Stimulated activated CD8-positive, alpha-beta memory T cell treated with anti-CD3 and anti-CD28 coated beads, Interleukin-2, amount 100 ng/mL, for 48 hours (primary cell): ENCODE measurements at places on chromosomes 16 and 17.

GRCh38 chr17:31819578-31819977 lies 39.5 kb downstream of the COPRS start:
- no peak for DNase-seq

GRCh38 chr16:69166221-69166833 lies 20.6 kb upstream of the SNTB2 start:
- DNase-seq: peak; percentile 64

DNA sequence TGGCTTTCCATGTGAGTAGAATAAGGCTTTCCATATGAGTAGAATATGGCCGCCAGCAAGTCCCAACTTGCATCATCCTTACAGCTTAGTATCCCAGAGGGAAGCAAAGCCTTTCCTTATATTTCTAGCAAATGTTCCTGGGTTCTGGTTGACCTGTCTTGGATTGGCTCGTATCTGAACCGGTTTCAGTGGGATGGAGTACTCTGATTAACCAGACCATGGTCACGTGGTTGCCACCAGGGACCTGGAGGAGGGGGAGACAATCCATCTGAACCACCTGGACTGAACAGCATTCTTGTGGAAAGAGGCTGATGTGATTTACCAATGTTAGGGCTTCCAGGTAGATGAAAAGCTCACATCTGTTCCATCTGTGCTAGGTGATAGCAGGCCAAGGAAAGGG lies 89.0 kb downstream of the SHISA6 start:
- no peak for DNase-seq

GRCh38 chr17:9221147-9221921 lies 200.0 kb downstream of the NTN1 start:
- DNase-seq: no peak

GRCh38 chr17:59420901-59421300 lies 89.4 kb downstream of the YPEL2 start:
- DNase-seq: no peak

DNA sequence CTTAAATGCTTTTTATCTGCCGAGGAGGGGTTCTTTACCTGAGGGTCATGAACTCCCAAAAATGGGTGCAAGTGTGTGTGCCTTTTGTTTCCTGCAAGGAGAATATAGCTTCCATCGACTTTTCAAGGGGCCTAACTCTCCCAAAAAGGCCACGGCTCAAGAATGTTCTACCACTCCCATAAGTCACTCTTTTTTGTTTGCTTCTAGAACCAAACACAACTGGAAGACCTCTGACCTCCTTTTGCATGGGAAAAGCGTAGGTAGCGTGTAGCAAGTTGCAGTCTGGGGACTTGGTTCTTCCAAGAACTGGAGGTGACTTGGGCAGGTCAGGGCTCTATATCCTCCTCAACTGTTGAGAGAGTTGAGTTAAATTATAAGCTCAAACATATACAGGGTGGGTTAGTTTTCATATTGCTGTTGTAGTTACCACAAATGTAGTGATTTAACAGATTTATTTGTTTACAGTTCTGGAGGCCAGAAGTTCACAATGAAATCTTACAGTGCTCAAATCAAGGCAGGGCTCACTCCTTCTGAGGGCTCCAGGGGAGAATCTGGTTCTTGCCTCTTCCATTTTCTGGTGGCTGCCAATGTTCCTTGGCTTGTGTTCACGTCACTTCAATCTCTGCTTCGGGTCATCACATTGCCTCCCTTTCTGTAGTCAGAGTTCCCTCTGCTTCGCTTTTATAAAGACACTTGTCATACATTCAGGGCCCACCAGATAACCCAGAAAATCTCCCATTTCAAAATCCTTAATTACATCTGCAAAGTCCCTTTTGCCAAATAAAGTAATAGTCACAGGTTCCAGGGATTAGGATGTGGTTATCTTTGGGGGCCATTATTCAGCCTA lies 1.4 kb downstream of the TMEM97 start:
- no peak for DNase-seq

DNA sequence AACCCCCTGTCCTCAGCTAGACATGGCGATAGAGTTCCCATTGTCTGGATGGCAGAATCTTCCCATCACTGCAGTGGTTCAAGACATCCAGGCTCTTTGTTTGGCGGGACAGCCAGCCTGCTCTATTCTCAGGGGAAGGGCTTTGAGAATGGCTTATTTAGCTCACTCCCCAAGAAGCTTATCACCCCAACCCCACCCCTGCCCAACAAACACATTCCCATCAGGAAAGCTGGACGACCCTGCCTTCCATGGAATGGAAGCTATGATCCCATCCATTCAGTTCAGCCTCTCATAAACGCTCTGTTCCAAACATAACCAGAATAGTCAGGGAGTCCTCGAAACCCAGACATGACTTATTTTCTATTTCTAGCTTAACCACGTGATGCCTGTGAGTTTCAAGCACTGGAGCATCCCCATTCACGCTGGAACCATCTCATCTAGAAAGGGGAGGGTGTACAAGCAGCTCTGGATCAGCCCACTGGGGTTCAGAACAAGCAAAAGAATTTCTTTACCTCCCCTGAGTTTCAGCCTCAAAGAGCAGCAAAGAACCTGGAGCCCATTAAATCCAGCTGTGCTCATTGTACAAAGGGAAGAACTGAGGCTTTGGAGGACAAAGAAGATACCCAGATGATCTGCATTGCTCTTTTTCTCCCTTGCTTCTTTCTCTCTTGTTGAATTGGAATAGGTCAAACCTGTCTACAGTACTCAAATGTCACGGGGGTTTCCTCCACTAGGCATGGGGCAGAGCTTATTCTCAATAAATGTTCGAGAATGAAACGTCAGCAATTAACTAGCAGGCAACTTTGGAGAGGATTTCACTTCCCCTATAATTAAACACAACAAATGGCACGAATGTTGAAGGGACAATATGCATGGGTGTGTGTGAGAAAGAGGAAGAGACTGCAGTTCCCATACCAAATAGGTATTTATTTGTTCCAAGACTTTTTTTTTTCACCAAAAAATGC lies 93.1 kb downstream of the XYLT1 start:
- no peak for DNase-seq

DNA sequence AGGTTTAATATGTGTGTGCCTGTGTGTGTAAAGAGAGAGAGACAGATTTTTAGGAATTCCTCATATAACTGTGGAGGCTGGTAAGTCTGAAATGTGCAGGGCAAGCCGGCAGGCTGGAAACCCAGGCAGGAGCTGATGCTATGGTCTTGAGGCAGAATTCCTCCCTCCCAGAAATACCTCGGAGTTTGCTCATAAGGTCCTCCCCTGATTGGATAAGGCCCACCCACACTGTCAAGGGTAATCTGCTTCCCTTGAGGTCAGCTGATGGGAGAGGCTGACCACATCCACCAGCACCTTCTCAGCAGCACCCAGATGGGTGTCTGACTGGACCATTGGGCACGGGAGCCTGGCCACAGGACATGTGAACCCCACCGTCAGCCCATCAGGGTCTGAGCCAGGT lies 42.4 kb downstream of the C16orf95 start:
- no peak for DNase-seq

DNA sequence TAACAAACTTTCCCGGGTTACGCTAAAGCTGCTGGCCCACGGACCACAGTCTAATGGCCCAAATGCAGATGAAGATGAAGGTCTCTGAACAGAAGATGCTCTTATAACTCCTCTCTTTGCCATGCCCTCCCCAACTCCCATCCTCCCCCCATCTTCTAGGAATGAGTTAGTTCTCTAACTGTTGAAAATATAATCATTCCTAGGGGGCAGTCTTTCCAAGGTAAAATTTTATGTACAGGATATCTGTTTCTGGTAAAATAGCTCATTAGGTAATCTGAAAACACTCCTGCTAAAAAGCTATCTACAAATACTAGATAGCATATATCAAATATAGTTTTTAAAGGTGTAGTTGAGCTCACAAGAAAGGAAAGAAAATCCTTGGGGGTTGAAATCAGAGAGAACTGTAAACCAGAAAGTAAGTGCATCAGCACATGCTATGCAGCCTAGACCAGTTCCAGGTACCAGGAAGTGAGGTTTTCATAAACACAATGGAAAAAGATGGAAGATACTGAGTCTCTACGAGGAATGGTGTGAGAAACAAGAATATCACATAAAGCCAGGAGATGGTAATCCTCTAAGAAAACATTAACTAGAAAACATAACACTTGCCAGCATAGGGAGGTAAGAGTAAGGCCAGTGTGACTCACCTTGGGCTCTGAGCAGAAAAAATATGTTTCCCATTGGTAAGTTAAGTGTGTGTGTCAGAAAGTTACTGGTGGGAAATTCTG lies 38.1 kb downstream of the CMC2 start:
- no peak for DNase-seq

- DNase-seq: no peak
Observed at GRCh38 chr16:4968879-4969483, 10.9 kb downstream of the SEC14L5 start.

- DNase-seq: no peak
Observed at GRCh38 chr16:17159617-17160016, 311.1 kb downstream of the XYLT1 start.

DNA sequence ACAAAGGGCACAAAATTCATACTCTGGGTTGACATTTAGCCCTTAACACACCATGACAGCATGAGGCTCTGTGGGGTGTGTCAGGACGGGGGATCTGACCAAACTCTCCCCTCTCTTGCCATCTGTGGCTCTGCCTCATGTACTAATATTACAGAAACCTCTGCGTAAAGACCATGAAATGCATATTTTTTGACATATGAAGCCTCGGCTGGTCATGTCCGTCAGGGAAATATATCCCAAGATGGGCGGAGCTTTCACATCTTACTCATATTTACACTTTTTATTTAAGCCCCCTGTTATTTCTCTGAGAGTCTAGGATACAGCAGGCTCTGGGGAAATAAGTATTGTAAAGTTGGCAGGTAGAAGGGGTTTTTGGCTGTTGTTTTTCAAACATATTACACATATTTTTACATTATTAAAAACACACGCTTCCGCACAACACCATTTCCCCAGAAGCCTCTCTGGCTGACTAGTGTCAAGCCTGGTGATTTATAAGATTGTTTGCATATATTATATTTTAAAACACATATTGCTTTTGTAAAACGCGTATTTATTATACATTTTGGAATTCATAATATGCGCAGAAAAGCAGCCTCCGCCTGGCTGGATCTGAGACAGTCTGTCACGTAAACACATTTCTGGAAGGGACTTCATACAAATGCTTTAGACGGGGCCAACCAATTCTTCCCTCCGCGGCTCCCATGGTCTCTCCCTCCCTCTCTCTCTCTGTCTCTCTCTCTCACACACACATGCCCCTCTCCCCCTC lies 237.7 kb upstream of the ZFHX3 start:
- DNase-seq: no peak

DNA sequence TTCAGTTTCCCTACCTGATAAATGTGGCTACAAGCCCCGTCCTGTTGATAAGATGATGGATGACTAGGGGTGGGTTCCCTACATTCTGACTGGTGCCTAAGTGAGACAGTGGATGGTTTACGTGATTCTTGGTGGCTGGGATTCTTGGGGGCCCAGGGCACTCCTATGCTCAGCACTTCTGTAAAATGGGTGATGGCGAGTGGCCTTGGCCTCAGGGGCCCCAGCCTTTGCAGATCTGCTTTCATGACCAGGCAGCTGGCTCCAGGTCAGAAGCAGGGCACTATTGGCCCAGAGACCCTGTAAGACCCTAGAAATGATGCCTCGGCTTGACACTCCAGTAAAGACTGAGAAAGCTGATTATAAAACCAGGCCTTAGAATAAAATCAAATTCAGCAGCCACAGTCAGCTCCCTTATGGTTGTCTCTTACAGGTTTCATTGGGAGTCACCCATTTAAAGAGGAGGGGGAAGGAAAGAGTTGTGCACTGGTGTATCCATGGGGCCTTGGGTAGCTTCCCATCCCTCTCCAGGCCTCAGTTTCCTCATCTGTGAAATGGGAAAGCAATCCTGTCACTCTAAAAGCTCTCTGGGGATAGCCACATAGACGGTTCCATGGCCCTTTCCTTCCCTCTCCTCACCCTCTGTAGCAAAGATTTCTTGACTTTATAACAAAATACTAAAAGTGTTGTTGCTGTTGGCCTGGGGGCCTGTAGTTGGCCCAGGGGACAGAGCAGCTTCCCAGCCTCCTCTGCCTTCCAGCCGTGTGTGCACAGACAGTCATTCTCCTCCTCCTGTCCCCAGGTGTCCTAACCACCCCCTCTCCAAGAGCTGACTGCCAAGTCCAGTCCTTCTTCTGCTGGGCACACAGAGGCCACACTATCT lies 1.2 kb downstream of the SNX20 start:
- no peak for DNase-seq

- no peak for DNase-seq
Observed at GRCh38 chr16:57277586-57277985, 6.9 kb downstream of the PLLP start.

DNA sequence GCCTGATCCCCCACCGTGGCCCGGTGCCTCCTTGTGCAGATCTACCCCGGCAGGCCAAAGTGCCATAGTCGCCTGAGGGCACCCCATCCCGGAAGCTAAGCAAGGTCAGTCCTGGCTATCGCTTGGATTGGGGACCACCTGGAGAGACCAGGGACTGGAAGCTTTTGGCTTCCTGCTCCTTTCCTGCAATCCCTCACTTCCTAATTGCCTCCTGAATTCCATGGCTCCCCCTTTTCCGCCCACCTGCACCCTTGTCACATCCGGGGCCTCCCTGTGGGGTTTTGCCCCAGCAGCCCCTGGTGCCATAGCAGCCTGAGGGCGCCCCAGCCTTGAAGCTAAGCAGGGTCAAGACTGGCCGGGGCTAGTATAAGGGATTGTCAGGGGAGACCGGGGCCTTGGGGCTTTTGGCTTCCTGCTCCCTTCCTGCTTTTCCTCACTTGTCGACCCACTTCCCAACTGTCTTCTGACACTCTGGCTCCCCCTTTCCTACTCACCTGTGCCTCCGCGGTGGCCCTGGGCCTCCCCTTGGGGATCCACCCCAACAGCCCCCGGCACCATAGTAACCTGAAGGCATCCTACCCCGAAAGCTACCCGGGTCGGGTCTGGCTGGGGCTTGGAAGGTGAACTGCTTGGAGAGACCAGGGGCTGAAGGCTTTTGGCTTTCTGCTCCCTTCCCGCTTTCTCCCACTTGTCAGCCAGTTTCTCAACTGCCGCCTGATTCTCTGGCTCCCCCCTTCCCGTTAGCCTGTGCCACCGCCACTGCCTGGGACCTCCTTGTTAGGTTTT lies 2293.6 kb downstream of the TP53TG3F start:
- no peak for DNase-seq

GRCh38 chr17:1896243-1897104 lies 66.7 kb downstream of the RPA1 start:
- DNase-seq: no peak

- peak; percentile 66 for DNase-seq
Observed at GRCh38 chr17:80847496-80848230, 144.0 kb upstream of the CHMP6 start.

DNA sequence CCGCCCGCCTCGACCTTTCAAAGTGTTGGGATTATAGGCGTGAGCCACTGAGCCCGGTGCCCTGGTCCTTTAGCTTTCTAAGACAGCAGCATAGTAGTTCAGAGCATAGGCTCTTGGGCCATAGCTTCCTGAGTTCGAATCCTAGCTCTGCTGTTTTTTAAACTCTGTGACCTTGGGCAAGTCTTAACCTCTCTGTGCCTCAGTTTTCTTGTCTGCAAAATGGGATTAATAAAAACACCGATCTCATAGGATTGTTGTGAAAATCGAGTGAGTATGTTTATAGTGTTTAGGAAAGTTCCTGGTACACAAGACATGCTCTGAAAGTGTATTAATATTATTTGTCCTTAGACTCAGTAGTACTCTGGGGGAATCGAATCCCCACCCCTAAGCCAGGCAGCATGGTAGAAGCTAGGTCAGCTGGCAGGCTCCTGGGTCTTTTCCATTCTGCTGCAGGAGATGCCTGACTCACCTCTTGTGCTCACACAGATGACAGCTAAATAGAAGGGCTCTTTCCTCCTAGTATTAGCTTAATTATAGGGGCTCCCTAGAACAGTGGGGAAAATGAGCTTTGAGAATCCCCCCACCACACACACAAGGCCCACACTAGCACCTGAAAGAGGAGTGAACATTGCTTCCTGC lies 44.1 kb downstream of the PRKCB start:
- no peak for DNase-seq

GRCh38 chr17:35051183-35051578 lies 12.3 kb downstream of the RFFL start:
- no peak for DNase-seq
